Activated naive CD4-positive, alpha-beta T cell treated with anti-CD3 and anti-CD28 coated beads, Interleukin-2, amount 50 U/mL, for 16 hours (primary cell): ENCODE measurements at places on chromosomes 2 and 18.

DNA sequence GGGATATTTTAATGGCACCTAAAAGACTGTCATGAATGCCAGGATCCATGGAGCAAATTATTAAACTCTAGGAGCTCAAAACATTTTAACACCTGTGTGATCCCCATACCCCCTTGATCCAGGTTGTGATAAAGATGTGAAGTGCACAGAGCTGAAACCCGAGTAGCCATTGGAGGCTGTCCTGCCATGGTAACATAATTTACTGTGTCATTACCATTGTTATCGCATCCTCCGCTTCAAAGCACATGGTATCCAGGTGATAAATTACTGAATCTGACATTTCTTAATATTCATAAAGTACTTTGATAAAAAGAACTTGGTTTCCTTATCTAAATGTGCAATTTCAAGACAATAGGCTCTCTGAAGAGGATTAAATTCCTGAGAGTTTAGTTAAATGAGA is 109.3 kb downstream of the CHST9 start:
- DNase-seq, result no peak

GRCh38 chr18:80159713-80160636 is 50.9 kb downstream of the ADNP2 start:
- peak; percentile 50 for DNase-seq

DNA sequence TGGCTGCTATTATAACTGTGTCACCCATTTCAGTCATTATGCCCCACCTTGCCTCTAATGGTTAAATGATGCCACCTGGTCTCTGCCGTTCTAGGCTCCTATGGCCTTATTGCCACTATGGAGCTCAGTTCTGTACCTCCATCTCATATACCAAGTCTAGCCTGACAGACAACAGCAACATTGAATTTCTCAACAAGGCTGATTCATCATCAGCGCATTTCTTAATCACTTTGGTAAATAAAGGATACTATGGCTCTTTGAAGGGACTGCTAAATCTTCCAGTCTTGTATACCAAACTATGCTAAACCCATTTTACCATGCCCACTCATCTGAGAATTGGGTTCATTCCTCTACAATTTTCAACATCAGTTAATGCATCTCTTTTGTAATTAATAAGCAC is 784.5 kb upstream of the CELF4 start:
- DNase-seq, result no peak

DNA sequence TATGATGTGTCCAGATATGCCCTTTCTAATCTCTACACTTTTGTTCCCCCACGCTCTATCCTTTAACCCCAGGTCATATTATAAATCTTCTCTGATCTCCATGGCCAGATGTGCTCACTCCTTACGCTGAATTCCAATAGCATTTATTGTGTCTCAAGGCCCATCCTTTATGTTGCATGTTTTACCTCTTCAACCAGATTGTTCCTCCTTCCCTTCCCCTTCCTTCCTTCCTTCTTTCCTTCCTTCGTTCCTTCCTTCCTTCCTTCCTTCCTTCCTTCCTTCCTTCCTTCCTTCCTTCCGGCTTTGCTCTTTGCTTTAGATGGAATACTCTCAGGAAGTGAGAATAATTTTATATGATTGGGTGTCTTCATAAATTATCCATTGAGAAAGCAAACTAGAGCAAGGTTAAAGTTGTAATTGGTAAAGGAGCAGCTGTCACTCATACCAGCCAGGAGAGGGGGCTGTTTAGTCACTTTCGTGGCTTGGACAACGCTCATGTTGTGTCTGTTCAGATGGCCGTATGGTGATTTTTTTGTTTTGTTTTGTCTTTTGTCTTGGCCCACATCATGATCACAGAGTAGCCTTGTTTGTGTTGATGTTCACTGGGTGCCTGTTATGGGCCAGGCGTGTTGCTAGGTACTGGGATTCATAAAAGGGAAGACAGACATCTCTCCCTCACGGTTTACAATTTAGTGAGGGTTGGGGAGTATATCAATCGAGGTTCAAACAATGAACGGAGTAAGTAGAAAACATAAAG is 68.0 kb downstream of the DAW1 start:
- no peak for DNase-seq

DNA sequence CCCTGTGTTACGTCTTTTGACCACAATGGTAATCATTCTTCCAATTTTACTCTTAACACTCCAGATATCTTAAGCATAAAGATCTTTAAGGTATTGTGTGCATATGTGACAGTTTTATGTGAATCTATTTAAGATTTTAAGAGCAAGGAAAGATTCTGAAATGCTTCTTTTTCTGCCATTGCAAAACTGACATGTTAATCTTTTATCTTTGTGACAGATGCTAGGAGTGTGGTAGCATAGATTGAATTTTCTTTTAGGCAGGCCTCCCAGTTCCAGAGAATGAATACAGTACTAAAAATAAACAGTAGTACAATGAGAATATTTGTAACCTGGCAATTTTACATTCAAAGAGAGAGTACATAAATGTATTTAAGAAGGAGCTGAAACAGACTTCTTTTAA is 232.5 kb upstream of the ZSWIM2 start:
- DNase-seq, result no peak

- no peak for DNase-seq
Observed at GRCh38 chr2:24147364-24147763, 24.1 kb downstream of the FAM228B start.

DNA sequence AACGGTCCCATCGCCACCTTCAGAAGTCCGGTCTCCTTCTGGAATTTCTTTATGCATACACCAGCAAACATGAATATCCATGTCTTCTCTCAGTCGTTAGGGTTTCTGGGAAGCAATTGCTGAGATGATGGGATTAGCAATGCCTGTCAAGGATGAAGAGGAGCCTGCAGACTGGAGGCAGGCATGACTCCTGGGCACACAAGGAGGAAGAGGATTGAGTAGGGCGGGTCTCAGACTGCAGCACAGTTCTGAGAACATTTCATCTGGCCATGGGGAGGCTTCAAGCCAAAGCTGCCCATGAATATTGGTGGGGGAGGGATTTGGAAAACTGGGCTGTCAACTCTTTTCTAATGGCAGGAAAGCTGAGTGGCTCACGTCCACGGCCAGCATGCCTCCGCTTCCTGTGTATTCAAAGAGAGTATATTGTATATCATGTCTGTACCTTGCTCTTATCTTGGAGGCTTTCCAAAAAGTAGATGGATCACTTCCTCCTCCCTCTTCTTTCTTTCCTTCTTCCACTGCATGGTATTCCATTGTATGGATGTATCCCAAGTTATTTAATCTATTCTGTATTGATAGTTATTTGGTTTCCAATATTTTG is 24.5 kb downstream of the MC2R start:
- DNase-seq, result no peak

DNA sequence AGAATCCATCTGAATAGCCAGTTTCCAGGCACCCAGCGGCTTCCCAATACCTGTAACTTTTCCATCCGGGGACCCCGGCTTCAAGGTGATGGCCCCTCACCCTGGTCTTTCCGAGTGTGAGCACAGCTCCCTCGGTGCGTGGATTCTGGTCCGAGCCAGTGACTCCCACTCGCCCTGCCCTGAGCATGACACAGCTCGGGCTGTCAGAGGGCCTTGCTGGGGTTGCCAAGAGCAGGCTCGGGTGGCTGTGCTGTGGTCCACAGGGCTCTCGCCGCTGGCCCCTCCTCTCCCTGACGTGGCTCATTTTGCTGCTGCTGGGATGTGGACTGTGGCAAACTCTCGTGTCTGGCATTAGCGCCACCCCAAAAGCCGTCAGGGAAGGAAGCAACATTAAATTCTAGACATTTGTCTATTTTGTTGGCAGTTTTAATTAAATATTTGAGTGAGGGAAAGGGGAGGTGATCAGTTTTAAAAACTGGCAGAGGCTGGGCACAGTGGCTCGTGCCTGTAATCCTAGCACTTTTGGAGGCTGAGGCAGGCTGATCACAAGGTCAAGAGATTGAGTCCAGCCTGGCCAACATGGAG is 5.6 kb upstream of the ESPNL start:
- no peak for DNase-seq

- no peak for DNase-seq
Observed at GRCh38 chr2:22359071-22359672, 1025.8 kb upstream of the KLHL29 start.

- DNase-seq, result no peak
Observed at GRCh38 chr2:224181534-224182155, 142.6 kb upstream of the SERPINE2 start.

DNA sequence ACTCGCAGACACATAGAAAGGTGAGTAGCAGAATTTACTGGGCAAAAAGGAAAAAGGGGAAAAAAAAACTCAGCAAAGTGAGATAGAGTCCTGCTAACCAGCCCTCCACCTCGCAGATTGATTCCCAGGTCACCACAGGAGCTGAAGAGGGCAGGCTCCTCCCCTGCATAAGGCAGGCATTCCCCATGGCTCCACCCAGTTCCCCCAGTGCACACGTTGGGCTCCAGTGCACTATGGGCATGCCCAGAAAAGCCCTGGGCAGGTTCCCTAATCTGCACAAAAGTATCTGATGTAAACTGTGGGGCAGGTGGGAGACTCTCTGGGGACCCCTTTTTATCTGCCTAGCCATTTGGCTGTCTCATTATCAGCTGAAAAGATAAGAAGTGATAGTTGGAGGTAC is 461.2 kb upstream of the TMEFF2 start:
- DNase-seq, result no peak

DNA sequence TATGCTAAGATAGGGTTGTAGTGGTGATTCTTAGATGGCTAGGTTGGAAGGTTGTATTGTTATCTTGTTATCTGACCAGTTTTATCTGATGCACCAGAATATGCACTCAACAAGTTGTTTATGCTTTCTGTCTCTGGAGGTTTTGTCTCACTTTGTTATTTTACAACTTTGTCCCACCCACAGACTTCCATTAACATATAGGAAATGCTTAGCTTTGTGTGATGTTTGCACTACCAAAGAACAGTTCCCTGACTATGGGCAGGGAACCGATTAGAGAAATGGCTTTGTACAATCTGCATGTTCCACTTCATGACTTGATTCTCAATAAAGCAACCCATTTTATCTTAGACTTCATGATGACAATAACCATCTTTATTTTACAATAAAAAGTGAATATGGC is 160.6 kb upstream of the CDH20 start:
- no peak for DNase-seq

- no peak for DNase-seq
Observed at GRCh38 chr2:182713601-182714000, 2.5 kb upstream of the DNAJC10 start.

DNA sequence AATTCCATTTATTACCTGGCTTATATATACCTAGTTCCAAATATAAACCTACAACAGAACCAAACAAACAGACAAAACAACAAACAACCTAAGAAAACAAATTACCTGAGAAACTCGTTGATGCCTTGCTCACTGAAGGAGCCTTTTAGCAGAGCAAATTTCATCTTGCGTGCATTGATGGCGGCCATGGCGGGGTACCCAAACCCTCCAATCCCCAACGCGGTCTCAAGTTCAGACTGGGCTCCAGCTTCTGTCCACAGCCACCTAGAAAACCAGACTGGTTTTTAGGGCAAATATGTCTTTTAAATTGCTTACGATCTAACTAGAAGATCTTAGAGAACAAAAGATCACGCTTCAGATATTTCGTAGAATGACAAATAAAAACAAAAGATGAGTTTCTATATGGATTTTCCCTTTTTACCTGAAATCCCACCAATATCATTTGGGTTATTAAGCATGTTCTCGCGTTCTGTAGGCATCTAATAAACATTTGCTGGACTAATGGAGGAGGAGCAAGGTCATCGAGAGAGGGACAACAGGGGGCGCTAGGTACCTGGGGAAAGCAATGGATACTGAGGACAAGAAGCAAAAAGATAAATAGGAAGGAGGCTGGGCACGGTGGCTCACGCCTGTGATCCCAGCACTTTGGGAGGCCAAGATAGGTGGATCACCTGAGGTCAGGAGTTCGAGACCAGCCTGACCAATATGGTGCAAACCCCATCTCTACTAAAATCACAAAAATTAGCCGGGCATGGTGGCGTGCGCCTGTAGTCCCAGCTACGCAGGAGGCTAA is 25.2 kb downstream of the PDIA6 start:
- no peak for DNase-seq

GRCh38 chr18:66222174-66222573 is 381.7 kb downstream of the CDH19 start:
- no peak for DNase-seq

DNA sequence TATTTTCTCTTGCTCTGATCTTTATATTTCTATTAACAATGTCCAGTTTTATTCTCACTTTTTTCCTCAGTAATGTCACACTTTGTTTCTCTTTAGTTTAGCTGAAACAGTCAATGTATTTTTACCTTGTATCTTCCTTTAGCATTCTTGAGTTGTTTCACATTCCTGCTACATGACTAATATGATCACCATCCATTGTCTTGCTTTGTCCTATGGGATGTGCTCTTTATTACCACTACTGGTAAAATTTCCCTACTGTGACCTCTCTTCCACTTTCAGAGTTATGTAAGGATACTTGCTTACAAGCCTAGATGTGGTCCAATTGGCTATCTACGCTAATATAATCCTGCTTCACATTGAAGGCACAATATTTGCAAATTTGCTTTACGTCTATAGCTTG is 457.9 kb downstream of the PIK3C3 start:
- no peak for DNase-seq

GRCh38 chr2:108928660-108929377 is 60.2 kb downstream of the EDAR start:
- no peak for DNase-seq

GRCh38 chr2:202023198-202023903 is 10.3 kb upstream of the FZD7 start:
- no peak for DNase-seq

DNA sequence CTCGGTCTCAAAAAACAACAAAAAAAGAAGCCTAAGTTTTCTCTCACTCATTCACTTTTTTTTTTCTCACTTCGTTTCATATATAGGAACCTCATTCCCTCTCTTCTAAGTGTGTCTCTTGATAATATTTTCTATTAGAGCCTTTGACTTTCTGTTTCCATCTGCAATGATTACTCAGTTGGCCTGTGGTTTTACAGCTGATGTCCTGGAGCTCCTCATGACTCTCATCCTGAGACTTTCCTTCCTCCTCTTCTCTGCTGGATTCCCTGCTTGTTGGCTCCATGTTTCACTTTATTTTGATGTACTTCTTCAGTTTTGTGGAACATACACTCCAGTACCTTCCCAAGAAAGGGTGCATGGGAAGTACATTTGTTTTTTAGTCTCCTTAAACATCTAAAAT is 154.2 kb upstream of the GATA6 start:
- DNase-seq, result no peak

- DNase-seq, result no peak
Observed at GRCh38 chr18:49893036-49893435, 79.7 kb upstream of the ACAA2 start.

- DNase-seq, result no peak
Observed at GRCh38 chr18:50092245-50092805, 102.6 kb downstream of the MYO5B start.

GRCh38 chr2:6139916-6140315 is 447.7 kb downstream of the SOX11 start:
- DNase-seq, result no peak

DNA sequence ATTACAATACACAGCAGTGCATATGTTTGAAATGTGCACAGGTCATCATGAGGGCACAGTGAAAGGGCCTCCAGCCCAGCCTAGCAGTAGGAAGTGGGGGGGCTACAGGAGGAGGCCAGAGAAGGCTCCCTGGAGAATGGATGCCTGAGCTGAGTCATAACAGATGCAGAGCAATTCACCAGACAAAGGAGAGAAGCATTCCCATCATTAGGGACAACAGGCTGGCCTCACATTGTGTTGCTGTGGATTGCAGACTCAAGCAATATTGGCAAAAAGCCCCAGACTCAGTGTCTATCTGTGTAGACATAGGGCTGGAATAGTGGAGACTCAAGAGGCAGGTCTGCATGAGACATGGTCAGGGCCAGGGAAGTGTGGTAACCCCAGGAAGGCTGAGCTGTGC is 329.9 kb downstream of the DLGAP1 start:
- DNase-seq, result no peak
